ENCODE measurements at places on chromosomes 5 and 9.

DNA sequence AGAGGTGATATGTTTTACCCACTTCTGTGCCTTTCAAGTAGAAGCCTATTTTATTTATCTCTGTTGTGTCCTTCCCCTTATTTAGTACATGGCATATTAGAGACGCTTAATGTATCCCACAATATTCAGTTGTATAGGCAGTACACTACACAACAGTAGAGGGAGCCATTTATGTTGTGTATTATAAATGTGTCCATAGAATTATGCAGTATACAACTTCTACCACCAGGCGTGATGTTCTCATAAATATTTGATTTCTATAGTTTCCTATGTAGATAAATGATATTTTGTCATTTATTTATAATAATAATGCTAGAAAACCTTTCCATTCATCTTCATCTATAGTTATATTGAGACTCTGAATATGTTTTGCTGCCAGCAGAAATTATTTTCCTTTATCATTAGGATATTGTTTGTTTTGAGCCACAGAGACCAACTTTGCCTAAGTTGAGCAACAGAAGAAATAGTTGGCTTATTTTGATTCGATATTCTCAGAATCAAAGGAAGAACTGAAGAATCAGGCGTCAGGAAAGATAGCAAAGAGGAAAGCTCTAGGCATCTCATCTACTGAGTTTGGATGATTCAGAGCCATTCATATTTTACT is 81.7 kb downstream of the ADAMTS19 start:
- DNase-seq, result no peak

- no peak for DNase-seq
These were observed 627.7 kb downstream of the CCDC171 start for GRCh38 chr9:16180546-16180945.

- DNase-seq, result peak; percentile 1
These were observed 304.0 kb downstream of the PJA2 start for GRCh38 chr5:109105631-109106267.

DNA sequence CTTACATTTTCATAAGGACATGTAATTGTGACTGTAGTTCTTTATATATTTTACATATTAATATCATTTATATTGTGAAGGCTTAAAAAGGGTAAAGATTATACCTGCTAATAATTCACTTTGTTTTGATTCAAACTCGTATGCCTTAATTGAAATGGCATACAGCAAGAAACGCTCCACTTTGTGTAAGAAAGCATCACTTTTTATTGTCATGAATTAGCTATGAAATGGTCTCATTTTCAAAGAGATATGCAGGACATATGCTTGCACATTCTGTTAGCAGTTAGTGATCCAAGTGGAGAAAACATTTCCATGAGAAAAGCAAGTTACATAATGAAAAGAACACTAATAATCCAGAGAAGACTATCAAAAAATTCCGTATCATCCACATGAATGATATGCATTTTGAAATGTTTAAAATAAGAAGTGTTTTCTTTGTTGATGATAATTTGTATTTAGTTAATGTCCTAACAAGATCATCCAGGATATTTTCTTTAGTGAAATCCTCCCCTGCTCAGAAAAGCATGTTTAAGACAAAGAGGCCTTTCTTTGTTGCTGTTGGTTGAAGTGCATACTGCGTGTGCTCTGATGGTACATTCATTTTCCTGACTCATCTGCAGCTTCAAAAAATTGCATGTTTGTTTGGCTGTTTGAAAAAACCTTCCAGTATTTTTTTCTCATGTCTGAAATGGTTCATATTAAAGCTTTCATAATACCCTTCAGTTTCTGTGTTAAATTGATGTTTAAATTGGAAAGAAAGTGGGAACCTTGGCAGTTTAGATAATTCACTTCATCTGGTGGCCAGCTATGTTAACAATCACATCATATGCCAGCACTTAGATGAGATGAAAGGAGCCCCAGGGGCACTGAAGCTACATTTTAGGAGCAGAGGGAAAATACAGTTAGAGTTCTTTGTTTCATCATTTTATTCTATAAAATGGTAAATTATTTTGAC is 242.2 kb downstream of the CSNK1G3 start:
- no peak for DNase-seq

- no peak for DNase-seq
These were observed 174.4 kb downstream of the CHSY3 start for GRCh38 chr5:130078661-130079060.

DNA sequence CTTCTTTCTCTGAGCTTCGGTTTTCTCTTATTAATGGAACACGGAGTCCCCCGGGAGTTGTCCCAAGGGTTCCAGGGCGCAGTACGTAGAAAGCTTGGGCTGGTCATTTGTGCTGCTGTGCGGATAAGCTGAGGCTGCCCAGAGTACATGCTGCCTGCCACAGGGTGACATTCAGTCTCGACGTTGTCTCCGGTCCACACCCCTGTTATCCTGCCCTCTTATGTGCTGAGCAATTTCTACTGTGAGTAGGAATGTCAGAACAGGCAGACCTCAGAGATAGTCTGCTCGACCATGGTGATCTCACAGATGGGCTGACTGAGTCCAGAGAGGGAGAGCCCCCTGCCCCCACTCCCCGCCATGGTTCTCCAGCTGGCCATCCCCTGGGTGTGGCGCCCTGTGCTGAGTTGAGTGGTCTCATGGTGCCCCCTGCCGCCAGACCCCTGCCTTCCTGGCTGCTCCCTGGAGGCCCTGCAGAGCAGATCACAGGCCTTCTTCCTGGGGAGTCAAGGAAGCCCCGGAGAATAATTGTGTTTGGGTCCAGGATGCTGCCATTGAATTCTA is 124.0 kb downstream of the RGS3 start:
- DNase-seq, result no peak

DNA sequence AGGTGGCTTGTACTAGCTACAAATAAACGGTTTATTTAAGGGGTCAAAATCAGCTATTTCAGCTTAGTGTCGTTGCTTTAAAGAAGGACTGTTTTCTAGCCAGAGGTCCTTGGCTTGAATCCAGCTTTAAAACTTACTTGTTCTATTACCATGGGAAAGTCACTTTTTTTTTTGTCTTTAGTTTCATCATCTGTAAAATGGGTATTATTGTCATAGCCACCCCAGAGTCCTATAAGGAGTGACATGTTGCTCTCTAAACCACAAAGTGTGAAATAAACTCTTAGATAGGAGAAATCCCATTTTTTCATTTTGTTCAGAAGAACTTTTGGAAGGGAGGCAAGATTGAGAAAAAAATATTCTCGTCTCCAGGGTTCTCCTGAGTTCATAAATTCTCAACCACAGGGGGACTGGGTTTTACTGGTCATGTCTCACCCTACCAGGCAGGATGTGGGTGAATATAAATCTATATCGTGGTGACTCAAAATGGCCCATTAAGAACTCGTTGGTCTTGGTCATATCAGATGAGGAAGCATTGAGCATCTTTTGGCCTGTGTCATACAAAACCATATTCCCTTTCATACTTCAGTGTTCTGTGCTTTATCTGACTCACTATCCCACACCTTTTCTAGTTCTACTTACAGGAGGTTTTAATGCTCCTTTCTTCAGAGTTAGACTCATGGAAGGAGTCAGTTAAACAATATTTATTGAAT is 202.7 kb upstream of the NR3C1 start:
- peak; percentile 68 for DNase-seq

DNA sequence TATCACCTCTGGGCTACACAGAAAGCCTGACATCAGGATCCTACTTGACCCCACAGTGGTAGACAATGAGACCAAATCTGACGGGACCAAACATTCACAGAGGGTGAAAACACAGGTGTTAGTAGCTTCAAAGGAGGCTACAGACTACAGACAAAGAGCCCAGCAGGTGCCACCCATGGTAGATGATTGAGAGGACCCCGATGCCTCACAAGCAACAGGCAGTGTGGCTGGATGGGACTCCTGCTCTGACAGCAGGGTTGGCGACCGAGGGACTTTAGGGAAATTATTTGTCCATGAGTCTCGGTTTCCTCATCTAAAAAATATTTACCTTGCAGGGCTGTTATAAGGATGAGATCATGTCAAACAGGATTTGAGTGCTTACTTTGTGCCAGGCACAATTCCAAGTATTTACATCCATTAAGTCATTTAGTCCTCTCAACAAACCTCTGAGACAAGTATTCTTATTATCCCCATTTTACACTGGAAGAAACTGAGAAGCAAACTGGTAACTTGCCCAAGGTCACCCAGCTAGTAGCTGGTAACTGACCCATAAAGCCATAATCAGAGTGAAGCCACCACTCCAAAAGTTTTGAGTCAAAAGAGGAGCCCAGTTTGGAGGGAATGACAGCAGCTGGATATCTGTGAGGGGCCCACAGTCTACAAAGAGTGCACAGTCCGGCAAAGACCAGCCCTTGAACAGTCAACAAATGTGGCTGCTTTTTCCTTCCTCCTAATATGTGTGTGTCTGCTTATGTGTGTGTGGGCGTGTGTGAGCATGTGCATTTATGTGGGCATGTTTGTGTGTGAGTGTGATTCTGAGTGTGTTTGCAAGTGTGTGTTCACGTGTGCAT is 502.0 kb downstream of the BNC2 start:
- no peak for DNase-seq

GRCh38 chr5:65485405-65485804 is 3.7 kb upstream of the ADAMTS6 start:
- no peak for DNase-seq

- DNase-seq, result no peak
These were observed 916.6 kb downstream of the DNAH5 start for GRCh38 chr5:13027874-13028273.
